ENCODE measurements at places on chromosomes 3 and 15. TPM values are rescaled to one million over a fixed set of nuclear protein-coding genes. Genes with fewer than 3 reads are reported as not detected.

The BAHD1 gene
- total RNA-seq: 19.1 TPM

The PAK6 gene
- not detected for total RNA-seq

The PRSS50 gene
- total RNA-seq: not detected

GRCh38 chr3:114274929-114275328, 18.9 kb upstream of the TIGIT start:
- DNase-seq: no peak

GRCh38 chr15:70629735-70630273, 133.6 kb downstream of the UACA start:
- no peak for DNase-seq

GRCh38 chr3:57292897-57293526, 527 bp upstream of the ASB14 start:
- DNase-seq: no peak

DNA sequence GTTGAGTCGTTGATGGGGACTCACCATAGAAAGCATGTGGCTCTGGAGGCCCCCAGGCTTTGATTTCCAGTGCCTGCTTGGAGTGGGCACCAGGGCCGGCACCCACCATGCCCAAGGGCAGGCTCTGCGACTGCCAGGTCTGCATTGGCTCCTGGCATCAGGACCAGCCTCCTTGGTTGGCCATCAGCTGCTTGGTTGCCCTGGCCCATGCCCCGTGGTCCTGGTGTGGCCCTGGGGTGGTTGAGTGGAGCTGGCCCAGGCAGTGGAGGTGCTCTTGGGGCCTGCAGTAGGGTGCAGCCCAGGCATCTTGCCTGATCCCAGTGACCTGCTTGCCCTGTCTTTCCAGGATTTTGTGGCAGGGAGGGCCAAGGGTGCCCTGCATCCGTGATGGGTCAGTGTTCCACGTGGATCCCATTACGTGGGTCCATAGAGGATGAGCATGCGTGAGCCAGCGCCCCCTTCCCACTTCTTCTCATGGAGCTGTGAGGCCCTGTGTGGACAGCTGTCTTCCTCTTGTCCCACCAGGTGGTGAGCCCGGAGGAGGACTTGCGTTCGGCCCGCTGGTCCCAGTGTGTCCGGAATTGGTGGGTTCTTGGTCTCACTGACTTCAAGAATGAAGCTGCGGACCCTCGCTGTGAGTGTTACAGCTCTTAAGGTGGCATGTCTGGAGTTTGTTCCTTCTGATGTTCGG, 187.0 kb downstream of the UBE3A start:
- no peak for DNase-seq

- DNase-seq: no peak
Measured at GRCh38 chr3:78322780-78323179, 1282.9 kb downstream of the ROBO2 start.

DNA sequence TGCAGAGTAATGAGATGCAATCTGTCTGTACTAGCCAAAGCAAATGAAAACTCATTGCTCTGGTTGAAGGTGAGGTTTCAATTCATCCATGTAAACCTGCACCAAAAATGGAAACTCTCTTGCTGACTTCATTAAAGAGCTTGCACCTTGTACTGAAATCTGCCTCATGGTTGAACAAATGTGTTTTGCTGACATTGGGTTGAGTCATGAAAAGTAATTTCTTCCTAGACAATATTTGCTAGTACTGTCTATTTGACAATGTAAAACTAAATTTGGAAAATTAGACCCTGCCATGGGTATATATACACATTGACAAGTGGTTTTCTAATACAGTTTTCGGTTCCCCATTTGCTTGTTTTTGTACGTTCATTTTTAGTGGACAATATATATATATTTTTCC, 33.3 kb downstream of the RYR3 start:
- no peak for DNase-seq

DNA sequence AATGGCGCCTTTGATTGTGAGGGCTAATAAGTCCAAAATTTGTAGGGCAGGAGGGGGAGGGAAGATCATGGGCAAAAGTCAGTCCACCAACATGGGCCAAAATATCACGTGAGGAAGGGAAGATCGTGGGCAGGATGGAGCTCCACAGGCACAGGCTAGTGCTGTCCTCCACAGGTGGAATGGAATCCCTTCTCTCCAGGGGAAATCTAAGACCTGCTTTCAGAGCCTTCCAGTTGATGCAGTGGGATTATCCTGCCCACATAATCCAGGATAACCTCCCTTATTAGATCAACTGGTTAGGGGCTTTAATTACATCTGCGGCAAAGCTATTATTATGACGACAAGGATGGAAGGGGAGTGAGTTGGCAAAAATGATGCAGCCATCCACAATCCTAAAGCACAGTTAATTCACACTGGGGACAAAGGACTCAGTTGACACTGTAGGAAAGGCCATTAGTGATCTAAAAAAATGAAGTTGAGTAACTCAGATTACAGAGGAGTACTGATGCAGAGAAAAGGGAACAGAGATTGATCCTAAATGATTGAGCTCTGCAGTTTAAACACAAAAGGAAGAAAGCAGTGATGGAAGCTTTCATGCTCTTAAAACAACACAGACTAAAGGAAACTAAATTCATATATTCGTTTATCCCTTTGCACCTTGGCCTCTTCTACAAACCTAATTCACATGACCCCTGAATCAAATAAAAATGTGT, 159.8 kb downstream of the AKAP13 start:
- DNase-seq: no peak

DNA sequence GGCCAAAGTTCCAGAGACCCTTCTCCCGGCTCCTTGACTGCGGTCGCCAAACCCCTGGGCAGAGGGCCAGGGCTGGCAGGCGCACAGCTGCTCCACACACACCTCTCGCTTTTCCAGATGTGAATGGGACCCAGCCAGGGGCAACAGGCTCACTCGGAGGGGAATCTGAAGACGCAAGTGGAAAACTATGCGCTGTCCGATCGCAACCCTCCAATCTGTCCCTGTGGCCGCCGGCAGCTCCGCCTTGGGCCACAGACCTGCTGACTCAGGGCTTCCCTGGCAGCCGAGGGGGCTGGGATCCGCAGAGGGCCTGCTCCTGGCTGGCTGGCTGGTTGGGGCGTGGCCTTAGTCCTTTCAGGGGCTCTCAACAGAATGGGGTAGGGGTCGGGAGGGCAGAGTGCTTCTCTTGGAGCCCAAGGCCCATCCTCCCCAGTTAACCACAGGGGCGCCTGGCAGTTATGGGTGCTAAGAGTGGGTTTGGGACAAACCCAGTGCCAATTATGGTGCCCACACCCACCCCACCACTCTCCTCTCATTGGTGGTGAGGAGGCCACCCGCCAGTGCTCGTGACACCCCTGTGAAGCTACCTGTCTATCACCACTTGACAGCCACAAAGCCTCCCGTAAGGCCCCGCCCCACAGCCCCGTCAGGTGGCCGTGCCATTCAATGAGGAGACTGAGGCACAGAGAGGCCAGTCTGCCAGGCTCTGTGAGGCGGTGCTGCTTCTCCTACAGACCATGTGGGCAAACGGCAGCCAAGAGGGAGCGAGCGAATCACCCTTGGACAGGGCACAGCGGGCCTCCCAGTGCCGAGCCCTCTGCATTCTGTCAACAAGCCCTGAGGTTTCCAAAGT, 53.8 kb downstream of the IQSEC1 start:
- DNase-seq: no peak

- no peak for DNase-seq
Measured at GRCh38 chr3:67447393-67447792, 207.0 kb downstream of the SUCLG2 start.

Data from endothelial cell of umbilical vein (primary cell).